CD4-positive, alpha-beta T cell (primary cell): ENCODE measurements at places on chromosomes 3 and 15.

GRCh38 chr3:130488769-130489450 is 28.1 kb upstream of the COL6A6 start:
- no peak overlapping the region for H3K27ac ChIP-seq
- no peaks in the 10 kb centered on the region for H3K36me3 ChIP-seq
- no peak for DNase-seq
- no peaks in the 10 kb centered on the region for H3K4me1 ChIP-seq
- no peak overlapping the region for H3K4me3 ChIP-seq

- no peaks in the 10 kb centered on the region for H3K4me1 ChIP-seq
- no peaks in the 10 kb centered on the region for H3K36me3 ChIP-seq
- H3K27ac ChIP-seq: no peak overlapping the region
- no peak overlapping the region for H3K4me3 ChIP-seq
These were observed 33.4 kb downstream of the CCDC33 start for GRCh38 chr15:74269362-74270035.

GRCh38 chr15:64635499-64636495 is 139.6 kb downstream of the RBPMS2 start:
- no peaks in the 10 kb centered on the region for H3K27me3 ChIP-seq
- peaks cover 73% of the 10 kb centered on the region for H3K4me1 ChIP-seq
- no peak for DNase-seq
- no peak overlapping the region for H3K27ac ChIP-seq

- H3K4me3 ChIP-seq: no peak overlapping the region
- DNase-seq: no peak
- no peak overlapping the region for H3K27ac ChIP-seq
These were observed 26.4 kb downstream of the TIGIT start for GRCh38 chr3:114320246-114320645.

GRCh38 chr15:92603743-92604470 is 51.7 kb downstream of the FAM174B start:
- no peaks in the 10 kb centered on the region for H3K4me1 ChIP-seq
- no peaks in the 10 kb centered on the region for H3K27me3 ChIP-seq
- no peak overlapping the region for H3K27ac ChIP-seq
- H3K36me3 ChIP-seq: no peaks in the 10 kb centered on the region
- no peak overlapping the region for H3K4me3 ChIP-seq

DNA sequence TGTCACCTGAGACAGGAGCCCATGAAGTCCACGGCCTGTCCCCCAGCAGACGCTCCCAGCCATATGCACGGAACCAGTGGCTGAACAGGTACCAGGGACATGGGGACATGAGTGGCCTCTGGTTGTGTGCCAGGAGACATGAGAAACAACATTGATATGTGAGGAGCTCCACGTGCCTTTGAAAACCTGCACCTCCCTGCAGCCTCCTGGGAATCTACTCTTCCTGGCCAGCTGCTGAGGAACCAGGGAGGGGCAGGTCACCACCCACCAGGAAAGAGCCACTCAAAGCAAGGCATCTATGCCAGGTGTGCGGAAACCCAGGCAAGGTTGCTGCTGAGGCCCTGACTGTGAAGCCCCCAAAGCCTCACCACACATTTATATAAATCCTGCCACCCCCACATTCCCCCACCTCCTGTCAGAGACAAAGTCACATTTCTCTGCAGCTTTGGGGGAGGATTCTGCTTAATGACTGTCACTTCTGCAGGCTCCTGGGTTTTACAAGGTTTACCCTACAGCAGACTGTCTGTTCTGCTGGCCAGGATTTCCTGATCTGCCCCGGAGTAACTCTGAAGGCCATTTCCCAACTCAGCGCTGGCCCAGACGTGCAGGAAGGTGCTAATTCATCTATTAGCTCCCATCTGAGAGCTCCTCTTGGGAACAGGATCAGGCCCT is 110.8 kb downstream of the ADCY5 start:
- DNase-seq: no peak
- no peak overlapping the region for H3K27ac ChIP-seq
- H3K4me1 ChIP-seq: peaks cover 4% of the 10 kb centered on the region
- no peaks in the 10 kb centered on the region for H3K27me3 ChIP-seq

DNA sequence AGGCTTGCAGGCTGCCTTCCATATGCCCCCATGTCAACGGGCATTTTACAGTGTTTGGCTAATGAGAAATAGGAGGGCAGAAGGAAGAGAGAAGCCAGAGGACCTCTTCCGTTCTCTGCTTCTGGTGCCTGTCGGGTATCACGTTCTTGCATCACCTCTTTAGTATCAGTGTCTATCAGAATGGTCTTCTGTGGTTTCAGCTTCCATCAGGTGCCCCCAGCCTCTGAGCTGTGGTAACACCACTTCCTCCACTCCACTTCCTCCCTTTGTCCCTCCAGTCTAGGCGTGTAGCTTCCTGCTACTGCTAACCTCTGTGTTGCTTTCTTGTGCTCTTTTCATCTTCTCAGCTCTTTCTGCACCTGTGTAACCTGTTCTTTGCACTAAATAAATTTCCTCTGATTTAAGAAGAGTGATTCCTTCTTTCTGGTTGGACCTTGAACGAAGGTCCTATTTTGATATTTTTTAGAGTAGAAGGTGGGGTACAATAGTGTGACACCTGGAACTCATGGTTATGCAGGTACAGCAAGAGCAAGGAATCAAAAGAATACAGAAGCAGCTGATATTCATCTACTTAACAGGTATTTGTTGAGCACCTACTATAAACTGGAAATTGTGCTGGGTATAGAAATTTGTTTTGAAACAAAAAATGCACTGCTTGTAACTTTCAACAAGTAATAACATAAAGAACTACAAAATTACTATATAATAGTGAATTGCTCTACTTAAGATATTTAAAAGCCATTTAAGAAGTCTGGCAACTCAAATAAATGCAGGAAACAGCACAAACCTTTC is 27.4 kb upstream of the FOXB1 start:
- H3K4me1 ChIP-seq: peaks cover 15% of the 10 kb centered on the region
- H3K36me3 ChIP-seq: no peaks in the 10 kb centered on the region
- no peak overlapping the region for H3K27ac ChIP-seq
- DNase-seq: peak; percentile 85

DNA sequence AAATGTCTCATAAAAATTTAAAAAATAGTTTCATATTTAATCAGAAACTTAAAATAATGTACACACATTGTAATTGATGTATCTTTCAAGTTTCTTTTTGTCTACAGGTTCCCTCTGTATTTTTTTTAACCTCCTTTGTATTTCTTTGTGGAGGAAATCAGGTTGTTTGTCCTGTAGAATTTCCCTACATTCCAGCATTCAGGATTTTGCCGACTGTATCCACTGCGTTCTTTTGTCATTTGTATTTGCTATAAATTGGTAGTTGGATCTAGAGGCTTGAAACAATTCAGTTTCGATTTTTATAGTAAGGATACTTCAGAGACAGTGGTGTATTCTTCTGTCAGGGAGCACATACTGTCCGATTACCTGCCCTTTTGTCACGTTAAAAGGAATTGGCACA is 367.2 kb downstream of the SOX2 start:
- H3K27me3 ChIP-seq: no peaks in the 10 kb centered on the region
- H3K4me1 ChIP-seq: no peaks in the 10 kb centered on the region
- no peak for DNase-seq
- H3K27ac ChIP-seq: no peak overlapping the region

DNA sequence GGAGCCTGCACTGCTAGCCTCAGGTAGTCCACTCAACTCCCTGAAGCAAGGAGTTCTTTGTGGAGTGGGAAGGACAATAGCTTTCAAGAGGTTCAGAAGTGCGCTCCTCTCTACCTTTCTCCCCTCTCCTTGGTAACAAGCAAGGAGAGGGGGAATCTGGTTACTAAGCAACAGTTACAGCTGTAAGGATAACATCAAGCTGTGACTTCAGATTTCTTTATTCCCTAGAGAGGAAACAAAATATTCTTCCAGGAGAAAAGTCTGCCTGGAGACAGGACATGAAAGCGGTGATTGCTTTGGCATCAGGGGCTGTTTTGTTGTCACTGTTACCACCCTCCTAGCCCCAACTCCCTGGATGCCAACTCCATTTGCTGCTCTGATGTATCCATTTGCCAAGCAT is 70.4 kb downstream of the TRANK1 start:
- H3K36me3 ChIP-seq: peaks cover 31% of the 10 kb centered on the region
- H3K27me3 ChIP-seq: no peaks in the 10 kb centered on the region
- no peak overlapping the region for H3K27ac ChIP-seq
- no peak for DNase-seq

DNA sequence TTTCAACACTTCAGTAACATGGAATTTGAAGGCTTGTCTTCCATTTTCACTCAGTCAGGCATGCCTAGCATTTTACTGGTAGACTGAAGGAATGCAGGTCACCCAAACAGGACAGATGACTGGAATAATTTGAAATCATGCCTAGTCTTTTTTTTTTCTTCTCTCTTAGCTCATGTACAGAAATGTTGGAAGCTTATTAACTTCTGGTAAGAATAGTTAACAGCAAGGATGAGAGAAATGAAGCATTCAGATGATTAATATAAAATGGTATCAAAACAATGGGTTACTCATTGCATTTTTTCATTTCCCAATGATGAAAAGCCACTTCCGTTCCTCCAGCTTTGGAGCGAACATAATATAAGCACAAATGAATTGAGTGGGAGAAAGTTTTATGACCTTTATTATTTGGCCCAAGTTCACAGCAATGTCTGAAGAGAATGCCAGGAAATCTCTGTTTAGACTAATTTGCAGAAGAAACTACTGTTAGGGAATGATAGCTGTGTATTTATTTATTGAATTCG is 431.6 kb upstream of the RASGRP1 start:
- H3K27me3 ChIP-seq: no peaks in the 10 kb centered on the region
- H3K27ac ChIP-seq: no peak overlapping the region
- no peaks in the 10 kb centered on the region for H3K4me1 ChIP-seq
- H3K4me3 ChIP-seq: no peak overlapping the region
- H3K36me3 ChIP-seq: no peaks in the 10 kb centered on the region

DNA sequence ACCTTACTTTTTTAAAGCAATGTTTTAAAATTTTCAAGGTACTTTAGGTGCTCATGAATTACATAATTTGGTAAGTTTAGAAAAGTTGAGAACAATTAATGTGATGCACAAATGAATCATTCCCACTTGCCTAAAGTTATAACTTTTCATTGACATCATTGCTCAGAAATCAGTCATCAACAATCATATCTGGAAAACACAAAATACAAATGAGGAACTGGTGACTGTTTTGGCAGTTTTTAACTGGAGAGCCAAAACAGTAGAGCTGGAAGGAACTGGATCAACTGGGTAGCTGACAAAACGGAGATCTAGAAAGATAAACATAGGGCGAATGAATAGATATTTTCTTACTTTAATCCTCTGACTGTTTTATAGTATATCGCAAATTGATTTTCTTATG is 767.1 kb downstream of the IGSF11 start:
- H3K4me3 ChIP-seq: no peak overlapping the region
- no peak for DNase-seq
- no peaks in the 10 kb centered on the region for H3K4me1 ChIP-seq
- H3K27ac ChIP-seq: no peak overlapping the region

- DNase-seq: no peak
- no peak overlapping the region for H3K27ac ChIP-seq
- no peaks in the 10 kb centered on the region for H3K27me3 ChIP-seq
- H3K36me3 ChIP-seq: no peaks in the 10 kb centered on the region
- H3K4me1 ChIP-seq: no peaks in the 10 kb centered on the region
These were observed 148.9 kb upstream of the TBC1D5 start for GRCh38 chr3:17891139-17891856.

GRCh38 chr15:55799291-55800212 is 56.6 kb upstream of the PRTG start:
- DNase-seq: no peak
- peaks cover 10% of the 10 kb centered on the region for H3K27me3 ChIP-seq
- H3K27ac ChIP-seq: no peak overlapping the region
- no peaks in the 10 kb centered on the region for H3K4me1 ChIP-seq
- H3K4me3 ChIP-seq: no peak overlapping the region

GRCh38 chr3:31196881-31197364 is 302.5 kb upstream of the GADL1 start:
- H3K4me1 ChIP-seq: no peaks in the 10 kb centered on the region
- H3K36me3 ChIP-seq: no peaks in the 10 kb centered on the region
- H3K27me3 ChIP-seq: no peaks in the 10 kb centered on the region
- H3K4me3 ChIP-seq: no peak overlapping the region
- no peak overlapping the region for H3K27ac ChIP-seq

- DNase-seq: no peak
- no peaks in the 10 kb centered on the region for H3K4me1 ChIP-seq
- no peak overlapping the region for H3K27ac ChIP-seq
These were observed 73.7 kb upstream of the WDR72 start for GRCh38 chr15:53833134-53833624.

DNA sequence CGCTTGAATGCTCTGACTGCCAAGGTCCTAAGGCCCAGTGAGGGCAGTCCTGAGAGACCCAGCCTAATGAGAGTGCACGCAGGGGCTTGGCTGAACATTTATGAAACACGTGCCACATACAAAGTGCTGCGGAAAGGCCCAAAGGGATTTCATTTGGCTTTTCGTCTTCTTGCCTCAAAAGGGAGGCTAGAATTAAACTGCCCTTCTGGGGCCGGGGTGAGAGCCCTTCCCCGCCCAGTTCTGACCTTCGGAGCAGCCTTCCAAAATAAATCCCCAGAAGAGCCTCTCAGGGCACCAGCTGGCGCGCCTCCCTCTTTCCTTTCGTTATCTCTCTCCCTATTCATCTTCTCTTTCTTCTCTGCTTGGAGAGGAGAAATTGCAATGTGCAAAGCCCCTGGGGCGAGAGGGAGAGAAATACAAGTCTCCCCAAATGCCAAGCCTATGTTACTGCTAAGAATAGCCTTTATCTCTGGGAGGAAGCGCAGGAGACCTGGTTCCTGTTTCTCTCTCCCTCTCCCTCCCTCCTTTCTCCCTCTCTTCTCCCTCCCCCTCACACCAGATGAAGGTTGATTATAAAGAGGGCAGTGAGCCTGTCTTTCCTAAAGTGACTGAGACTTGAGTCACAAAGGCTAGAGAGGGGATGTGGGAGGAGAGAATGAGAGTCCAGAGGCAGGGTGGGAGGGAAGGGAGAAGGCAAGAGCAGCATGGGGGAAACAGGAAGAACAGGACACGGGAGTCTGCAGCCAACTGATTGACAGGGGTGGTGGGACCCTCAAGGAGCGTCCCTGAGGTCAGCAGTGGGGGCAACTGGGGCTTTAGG is 36.7 kb upstream of the NDUFB4 start:
- peaks cover 15% of the 10 kb centered on the region for H3K4me1 ChIP-seq
- no peaks in the 10 kb centered on the region for H3K27me3 ChIP-seq
- no peak overlapping the region for H3K27ac ChIP-seq
- H3K4me3 ChIP-seq: peak overlapping the region; percentile 43
- peak; percentile 9 for DNase-seq

DNA sequence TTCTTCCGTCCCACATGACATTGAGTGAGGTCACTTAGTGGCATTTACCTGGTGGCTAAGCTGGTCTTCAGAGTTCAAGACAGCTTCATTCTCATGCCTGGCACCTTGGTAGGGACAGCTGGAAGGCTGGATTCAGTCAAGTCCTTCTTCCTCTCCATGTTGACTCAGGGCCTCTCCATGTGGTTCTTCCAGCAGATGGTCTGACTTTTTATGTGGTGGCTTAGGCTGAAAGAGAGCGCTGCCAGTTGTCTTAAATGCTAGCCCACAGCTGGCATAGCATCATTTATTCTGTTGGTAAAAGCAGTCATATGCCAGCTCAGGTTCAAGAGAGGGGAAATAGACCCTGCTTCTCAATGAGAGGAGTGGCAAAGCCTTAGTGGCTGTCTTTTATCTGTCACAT is 53.0 kb upstream of the CTDSPL start:
- no peaks in the 10 kb centered on the region for H3K36me3 ChIP-seq
- DNase-seq: no peak
- H3K4me3 ChIP-seq: no peak overlapping the region
- no peak overlapping the region for H3K27ac ChIP-seq
- H3K27me3 ChIP-seq: no peaks in the 10 kb centered on the region
- H3K4me1 ChIP-seq: no peaks in the 10 kb centered on the region
